ENCODE measurements at places on chromosomes 13 and 19.

DNA sequence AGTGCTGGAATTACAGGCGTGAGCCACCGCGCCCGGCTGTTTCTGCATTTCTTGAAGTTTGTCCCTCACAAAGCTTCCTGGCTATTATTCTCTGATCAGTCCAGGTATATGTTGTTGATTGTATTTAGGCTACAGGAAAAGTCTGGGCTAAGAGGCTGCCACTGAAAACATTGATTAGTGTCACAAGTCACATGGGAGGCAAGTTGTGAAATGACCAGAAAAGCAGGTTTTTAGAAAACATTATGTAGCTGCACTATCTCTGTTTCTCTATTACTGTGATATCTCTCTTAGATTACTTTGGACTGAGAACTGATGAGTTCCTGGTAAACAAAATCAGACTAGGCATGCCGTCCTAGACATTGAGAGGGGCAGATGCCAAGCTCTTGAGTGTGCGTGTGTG lies 16.0 kb upstream of the ZDHHC20 start:
- DNase-seq, result no peak

DNA sequence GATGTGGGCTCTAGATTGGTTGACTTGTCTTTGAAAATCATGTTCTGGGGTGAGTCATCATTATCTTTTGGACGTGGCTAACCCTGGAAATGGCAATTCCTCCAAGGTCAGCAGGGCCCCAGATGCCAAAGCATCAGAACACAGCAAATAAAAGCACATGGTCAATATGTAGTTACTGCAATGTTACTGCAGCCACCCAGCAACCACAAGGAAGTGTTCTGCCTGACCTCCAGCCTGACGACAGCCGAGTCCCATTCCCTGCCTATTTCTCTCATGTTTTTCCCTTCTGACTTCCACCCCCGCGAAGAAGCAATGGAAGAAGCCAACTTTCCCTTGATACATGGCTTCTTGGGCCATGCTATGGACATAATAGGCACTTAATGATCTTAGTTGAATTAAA lies 577.9 kb downstream of the IRS2 start:
- no peak for DNase-seq

- DNase-seq, result no peak
Observed at GRCh38 chr19:11510444-11510843, 4.8 kb upstream of the ZNF653 start.

DNA sequence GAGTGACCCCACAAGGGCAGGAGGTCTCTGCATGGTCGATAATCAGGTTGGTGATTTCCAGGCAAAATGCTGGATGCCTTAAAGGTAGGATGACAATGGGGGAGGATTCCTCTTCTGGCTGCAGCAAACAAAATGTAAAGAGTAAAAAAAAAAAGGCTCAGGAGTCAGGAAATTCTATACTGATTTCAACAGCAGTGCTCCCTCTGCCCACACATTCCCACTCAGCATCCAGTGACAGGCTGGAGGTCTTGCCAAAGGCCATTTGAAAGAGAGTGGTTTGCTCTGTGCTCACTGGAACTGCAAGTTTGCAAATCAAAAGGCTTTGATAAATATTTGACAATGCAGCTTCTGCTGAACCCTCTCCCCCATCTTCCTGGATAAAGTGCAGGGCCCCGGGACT lies 135.4 kb downstream of the TNFRSF19 start:
- no peak for DNase-seq

DNA sequence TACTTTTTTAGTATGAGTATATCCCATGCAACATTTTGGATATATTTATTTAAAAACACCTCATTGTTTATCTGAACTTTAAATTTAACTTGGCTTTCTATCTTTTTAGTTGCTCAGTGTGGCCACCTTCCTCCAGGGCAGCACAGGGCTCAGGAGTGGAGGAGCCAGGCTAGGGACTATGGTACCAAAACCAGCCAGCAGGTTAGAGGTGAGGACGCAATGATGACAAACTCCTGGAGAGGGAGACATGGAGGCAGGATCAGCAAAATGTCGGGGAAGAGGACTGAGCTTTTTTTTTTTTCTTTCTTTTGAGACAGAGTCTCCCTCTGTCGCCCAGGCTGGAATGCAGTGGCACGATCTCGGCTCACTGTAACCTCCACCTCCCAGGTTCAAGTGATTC lies 29.6 kb upstream of the CALM3 start:
- no peak for DNase-seq

DNA sequence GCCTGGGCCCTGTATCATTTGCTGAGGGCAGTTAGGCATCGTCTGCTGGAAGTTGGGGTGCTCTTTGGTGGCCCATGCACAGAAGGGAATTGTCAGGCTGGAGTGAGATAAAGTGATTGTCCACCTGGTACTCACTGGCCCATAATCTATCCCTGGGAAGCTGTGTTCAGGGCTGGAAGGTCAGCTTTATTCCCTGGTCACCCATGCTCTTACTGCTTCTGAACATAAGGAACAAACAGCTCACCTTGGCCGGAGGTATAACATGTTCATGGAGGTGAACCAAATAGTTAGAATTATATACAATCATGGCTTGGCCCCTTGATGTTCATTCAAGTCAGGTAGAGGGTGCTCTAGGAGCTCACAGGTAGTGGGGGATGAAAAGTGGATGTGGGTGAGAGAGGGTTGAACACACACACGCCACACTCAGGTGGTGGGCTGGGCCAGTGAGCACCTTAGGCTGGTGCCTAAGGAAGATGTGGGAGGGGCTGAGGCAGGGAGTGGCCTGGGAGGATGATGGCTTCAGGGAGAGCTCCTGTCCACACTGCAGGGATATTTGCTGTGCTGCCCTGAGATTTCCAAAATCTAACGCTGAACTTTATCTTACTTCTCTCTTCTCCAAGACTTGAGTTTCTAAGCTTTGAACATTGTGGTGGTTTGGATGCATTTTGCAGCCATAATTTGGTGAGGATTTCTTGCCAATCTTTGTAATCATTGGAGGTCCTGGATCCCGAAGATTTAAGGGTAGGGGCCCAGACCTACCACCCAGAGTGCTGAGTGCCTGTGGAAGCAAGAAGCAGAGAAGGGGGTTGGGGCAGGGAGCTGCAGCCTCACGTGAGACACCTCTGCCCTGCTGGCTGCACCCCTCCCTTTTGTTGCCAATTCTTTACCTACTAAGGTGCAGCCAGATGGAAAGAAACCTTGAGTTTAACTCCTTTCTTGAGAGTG lies 420.6 kb downstream of the ZNF536 start:
- no peak for DNase-seq

DNA sequence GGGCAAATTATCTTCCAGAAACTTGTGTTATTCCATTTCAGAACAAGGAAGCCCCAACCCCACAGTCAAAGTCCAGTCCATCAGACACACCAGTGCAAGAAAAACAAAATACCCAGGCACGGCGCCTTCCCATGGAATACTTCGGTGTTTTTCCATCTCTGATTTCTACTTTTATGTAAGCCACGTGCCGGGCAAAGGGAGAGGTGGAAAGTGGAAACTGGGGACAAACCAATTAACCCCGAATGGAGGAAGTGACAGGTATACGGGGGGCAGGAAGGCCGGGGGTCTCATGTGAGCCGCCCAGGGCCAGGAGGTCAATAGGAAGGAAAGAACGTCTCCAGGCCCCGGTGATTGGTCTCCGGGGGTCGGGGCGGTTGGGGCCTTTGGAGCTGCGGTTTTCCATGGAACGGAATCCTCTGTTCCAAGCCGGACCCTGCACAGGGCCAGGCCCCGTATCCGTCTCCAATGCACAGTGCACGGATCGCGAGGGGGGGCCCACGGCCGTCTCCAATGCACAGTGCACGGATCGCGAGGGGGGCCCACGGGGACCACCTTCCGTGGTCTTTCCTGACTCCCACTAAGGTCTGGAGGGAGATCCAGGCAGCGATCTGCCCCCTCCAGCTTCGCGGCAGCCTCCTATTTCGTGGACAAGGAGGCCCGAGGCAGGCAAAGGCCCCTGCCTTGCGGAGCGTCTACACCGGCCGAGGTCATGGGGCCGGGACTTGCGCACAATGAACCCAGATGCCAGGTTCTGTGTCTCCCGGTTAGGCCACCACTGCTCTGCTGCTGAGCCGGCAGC lies 79.7 kb downstream of the GADD45B start:
- no peak for DNase-seq

- DNase-seq, result no peak
Observed at GRCh38 chr19:5351731-5352228, 11.2 kb upstream of the PTPRS start.

- DNase-seq, result no peak
Observed at GRCh38 chr13:105410602-105411001, 1124.9 kb downstream of the EFNB2 start.

GRCh38 chr13:98858191-98858590 lies 105.7 kb upstream of the SLC15A1 start:
- DNase-seq, result no peak

DNA sequence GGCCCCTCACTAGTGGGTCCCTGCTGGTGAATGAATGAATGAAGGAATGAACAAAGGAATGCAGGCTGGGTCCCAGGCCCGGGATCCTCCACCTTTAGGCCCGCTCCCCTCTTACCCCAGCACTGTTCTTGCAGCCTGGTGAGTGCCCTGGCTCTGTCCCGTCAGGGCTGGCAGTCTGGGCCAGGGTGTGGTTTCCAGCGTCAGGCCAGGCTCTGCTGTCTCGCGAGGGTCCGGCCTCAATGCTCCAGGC lies 317 bp downstream of the LYL1 start:
- no peak for DNase-seq

DNA sequence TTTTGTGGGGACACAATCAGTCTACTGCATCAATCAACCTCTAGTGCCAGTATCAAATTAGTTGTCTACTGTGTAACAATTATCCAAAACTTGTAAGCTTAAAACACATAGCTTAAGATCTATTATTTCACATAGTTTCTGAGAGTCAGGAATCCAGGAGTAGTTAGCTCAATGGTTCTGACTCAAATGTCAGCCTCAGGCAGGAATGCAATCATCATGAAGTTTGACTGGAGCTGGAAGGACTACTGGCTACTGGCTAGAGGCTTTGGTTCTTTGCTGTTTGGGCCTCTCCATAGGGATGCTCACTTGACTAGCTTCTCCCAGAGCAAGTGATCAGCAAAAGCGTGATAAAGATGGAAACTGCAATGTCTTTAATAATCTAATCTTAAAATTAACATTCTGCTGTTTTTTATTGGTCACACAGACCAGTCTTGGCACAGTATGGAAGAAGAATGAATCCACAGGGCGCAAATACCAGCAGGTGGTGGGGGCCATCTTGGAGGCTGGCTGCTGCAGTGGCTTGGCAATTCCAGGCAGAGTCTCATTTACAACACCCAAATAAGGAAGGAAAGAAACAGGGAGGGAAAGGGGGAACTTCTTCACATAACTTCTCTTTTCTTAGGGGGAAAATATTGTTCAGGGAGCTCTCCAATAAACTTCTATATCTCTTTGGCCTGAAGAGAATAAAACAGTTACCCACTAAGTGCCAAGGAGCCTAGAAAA lies 15.7 kb downstream of the CAB39L start:
- DNase-seq, result no peak

DNA sequence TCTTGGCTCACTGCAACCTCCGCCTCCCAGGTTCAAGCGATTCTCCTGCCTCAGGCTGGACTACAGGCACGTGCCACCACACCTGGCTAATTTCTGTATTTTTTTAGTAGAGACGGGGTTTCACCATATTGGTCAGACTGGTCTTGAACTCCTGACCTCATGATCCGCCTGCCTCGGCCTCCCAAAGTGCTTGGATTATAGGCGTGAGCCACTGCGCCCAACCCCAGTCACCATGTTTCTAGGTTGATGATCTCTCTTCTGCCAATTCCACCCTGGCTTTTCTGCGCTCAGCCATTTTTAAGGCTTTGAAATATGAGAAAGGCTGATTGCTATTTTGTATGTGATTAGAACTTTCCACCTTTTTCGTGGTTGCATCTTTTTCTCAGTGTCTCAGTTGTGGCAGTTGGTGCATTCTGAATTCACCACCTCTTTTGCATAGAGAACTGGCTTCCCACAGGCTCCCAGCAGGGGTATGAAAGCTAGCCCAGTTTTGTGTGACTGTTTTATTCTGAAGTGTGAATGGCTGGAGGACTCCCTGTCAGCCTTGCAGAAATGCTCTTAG lies 15.5 kb downstream of the CEACAM1 start:
- no peak for DNase-seq

DNA sequence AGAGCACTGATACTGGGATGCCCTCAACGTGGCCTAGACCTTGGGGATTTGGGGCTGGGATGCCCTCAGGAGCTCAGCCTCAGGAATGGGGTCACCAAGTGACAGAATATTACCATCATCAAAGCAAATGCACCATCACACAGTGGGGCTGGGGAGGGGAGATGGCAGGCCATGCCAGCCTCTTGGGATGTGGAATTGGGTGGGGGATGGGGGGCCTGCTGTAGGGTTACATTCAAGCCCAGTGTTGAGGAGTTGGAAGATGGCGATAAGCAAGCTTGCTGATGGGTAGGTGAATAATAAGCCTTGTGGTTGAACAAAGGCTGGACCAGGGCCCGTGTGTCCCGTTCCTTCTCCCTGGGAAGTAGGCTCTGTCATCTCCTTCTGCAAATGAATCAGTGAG lies 69.1 kb upstream of the GPR12 start:
- DNase-seq, result no peak

GRCh38 chr13:45242070-45242469 lies 41.2 kb upstream of the KCTD4 start:
- DNase-seq, result no peak

- no peak for DNase-seq
Observed at GRCh38 chr13:24217601-24218281, 57.2 kb downstream of the SPATA13 start.

GRCh38 chr13:110560601-110561343 lies 750 bp downstream of the RAB20 start:
- no peak for DNase-seq

DNA sequence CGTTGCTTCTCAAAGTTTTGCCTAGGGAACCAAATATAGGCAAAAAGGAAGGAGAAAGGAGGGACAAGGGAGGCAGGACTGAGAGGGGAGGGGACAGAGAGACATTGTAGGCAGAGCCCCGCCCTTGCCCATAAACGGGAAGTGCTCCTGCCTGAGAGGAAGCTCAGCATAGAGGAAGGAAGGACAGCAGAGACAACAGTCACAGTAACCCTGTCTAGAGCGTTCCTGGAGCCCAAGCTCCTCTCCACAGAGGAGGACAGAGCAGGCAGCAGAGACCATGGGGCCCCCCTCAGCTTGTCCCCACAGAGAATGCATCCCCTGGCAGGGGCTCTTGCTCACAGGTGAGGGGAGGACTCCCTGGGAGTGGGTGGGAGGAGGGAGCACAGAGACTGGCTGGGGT lies at the start of gene CEACAM21:
CEACAM21 (plus strand) TSS at position 169 of the 400 bp plus-strand sequence; CDS start at position 278, 109 bp downstream.
- DNase-seq, result no peak
